ENCODE measurements at places on chromosomes 6 and 20.

DNA sequence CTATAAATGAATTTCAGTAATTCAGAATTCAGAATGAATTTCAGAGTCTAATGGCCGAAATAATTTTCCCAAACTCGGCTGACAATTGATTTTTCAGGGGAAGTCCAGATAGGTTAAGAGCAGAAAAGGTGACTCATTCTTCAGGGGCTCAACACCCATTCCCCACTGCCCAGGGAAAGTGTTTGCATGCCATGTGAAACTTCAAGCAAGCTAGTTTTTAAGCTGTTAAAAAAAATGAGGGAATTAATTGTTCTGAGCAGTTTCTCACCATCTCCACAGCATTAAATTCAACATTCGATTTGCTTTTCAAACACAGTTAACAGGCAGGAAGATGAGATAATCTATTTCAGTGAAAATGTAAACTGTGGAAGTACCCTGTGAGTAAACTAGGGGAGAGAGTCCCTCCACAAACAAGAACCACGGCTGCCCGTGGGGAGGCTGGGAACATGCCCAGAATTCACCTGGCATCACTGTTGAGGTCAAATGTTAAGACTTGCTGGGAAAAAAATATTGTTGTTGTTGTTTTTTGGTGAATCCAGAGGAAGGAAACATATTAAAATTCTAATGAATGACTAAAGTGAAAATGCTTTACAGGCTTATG lies 650.8 kb upstream of the AGPAT4 start:
- no peak for DNase-seq

DNA sequence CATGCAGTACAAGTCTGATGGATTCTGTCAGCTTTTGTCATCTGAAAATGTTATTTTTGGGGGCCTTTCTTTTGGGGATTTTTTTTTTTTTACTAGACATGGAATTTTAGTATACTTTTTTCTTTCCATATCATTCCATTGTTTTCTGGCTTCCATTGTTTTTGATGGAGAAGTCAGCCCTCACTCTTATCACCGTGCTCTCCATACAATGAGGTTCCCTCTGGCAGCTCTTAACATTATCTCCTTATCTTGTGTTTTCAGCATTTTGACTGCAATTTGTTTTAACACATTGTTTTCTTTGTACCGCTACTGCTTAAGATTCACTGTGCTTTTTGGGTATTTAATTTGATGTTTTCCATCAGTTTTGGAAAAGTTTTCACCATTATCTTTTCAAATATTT lies 191.5 kb upstream of the AGPAT4 start:
- no peak for DNase-seq

DNA sequence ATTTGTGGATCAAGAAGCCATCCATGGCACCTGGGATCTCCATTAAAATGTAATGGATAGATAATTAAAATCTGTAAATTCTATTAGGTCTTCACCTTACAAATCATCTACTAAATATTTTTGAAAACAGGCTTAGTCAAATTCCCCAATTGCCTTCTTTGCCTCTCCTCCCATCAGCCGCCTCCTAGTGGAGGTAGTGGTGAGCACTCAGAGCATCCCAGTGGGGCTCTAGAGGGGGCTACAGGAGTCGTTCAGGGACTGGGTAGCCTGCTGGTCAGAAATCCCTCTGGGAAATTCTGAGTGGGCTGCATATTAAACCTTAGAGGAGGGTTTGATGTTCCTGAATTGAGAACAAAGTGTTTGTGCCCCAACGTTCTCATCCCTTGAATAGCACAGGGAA lies 20.8 kb upstream of the PAX1 start:
- DNase-seq = no peak

DNA sequence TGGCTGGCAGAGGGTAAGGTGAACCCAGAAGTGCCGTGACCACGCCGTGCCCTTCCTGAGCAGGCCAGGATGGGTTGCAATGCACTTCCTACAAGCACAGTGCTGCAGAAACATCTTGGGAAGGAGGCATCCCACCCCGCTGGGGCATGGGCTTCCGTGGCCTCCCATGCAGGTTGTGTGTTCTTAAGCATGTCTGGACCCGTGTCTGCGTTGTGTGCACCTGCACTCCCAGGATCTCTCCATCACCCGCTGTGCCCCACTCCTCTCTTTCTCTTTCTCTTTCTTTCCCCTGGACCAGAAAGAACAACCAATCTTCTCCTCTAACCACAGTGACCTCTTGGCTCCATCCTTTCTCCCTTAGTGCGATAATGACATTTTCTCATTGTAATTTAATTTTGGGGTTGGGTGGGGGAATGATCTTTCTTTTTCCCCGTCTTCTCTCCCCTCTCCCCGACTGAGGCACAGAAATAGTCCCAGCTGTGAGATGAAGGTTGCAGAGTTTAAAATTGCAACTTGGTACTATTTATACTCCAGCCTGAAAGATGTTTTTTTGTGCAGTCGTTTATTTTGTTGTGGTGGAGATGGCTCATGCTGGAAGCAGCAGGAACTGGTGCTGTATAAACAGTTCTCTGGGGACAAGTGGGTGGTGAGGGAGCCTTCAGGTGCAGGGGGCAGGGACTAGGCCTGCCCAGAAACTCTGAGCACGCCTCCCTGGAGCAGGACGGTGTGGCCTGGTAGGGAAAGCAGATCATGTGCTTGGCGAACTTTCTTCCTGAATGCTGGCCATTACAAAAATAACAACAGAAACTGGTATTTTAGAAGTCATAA lies 20.5 kb downstream of the BCAS4 start:
- DNase-seq = no peak

DNA sequence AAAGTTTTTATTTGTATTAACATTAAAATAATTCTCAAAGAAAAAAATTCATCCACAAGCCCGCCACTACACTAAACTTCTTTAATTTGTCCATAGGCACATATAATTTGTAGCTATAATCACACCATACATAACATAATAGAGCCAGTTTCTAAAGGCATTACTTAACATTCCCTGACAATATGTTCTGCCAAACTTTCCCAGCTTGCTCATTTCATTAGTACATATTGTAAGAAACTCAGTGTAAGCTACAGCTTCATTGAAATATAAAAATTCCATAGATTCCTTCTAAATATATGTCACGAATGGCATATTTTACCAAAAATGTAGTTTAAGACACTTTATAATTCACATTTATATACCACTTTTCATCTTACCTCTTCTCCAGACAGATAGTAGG lies 59.3 kb downstream of the MAN1A1 start:
- no peak for DNase-seq

- no peak for DNase-seq
These were observed 297.6 kb downstream of the ZNF217 start for GRCh38 chr20:53296025-53296424.

DNA sequence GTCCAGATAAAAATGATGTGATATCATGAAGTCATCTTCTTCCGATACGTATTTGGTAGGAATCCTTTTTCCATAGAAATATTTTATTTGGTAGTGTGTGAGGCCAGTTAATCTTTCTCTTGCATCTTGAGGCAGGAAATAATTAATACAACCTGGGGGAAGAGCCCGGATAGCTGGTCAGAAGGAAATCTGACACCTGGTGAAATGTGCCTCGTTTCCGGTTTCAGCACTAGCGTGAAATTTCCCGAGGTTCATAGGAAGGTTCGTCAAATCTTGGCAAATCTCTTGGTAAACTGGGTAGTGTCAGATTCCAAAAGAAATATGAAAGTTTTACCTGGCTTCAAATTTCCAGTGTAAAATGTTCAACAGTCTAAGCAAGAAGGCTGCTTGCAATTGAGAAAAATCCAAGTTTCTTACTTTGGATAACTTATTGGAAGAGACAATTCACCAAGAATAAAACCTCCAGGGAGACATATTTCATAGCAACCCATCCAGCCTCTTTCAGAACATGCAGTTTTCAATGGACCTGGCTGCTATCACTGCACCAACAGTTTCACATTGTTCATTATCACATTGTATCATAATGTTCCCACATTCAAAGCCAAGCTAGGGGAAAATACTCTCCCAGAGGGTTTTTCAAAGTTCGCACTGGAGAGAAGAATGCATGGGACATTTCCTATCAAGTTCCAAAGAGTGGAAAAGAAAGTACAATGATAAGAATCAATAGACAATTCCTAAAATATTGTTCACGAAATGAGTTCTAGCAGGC lies 454.5 kb upstream of the CITED2 start:
- DNase-seq = no peak

- DNase-seq = no peak
These were observed 892 bp upstream of the DXO start for GRCh38 chr6:31972709-31973350.

DNA sequence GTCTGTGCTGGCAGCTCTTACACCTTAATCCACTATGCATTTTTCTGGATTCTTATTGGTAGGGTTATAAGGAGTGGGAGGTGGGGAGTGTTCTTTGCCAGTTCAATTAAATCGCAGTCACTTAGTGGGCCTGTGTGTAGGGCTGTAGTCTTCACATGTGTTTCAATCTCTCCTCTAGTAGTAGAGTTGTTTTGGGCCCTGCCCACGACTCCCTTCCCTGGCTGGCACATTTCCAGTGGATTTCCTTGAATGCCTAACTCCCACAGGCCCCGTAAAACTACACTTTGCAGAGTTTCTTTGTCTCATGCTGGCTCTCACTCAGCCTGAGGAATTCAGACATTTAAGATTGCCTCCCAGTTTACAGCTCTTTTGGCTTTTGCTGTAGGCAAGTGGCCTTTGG lies 414.0 kb upstream of the OPRM1 start:
- DNase-seq = no peak

- DNase-seq = no peak
These were observed 218.1 kb upstream of the SOX4 start for GRCh38 chr6:21375151-21376116.

DNA sequence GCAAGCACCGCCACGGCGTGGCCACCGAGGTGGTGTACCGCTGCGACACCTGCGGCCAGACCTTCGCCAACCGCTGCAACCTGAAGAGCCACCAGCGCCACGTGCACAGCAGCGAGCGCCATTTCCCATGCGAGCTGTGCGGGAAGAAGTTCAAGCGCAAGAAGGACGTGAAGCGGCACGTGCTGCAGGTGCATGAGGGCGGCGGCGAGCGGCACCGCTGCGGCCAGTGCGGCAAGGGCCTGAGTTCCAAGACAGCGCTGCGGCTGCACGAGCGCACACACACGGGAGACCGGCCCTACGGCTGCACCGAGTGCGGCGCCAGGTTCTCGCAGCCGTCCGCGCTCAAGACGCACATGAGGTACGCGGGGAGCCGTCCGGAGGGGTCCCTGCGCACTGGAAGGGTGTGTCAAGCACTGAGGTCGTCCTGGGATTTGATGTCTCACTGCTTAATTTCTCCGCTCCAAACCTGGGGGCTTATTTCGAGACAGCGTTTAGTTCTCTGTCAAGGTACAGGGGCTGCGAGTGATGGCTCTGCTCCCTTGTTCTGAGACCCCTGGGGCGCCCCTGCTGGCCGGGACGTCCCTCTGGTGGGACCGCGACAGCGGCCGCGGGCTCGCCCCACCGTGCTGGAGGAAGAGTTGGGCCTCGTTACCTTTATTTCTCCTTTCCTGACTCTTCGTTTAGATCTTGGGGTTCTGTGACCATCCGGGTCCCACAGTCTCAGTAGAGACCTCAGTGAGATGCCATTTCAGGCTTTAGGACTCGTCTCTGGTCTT lies 3.6 kb downstream of the GZF1 start:
- no peak for DNase-seq

Measured in stimulated activated CD8-positive, alpha-beta memory T cell treated with anti-CD3 and anti-CD28 coated beads, Interleukin-2, amount 100 ng/mL, for 1 hour (primary cell).